ENCODE measurements at places on chromosomes 1 and 21.

GRCh38 chr1:150561254-150561973, 12.2 kb downstream of the ADAMTSL4 start:
- peak; percentile 97 for DNase-seq

DNA sequence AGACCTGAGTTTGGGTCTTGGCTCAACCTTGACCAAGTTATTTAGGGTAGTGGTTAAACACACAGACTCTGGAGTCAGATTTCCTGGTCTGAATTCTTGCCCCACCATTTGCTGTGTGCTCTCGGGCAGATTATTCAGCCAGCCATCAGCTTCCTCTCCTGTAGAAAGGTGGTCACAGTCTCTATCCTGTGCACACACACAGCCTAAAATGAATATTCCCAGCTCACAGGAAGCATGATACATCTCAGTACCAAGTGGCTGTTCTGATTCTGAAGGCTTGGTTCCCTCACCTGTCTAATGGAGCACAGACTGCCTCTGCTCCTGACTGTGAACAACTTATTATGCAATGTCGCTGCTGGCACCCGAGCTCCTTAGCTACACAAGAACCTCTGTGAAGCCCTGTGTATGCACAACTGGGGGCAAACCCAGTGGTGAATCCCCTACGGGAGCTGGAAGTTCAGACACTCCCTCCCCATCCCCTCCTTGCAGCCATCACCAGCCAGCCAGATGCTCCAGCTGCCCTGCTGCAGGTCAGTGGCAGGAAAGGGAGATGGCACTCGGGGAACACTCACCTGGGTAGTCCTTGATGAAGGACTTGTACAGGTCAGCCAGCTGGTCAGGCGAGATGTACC, 13.7 kb downstream of the ENO1 start:
- DNase-seq = no peak

DNA sequence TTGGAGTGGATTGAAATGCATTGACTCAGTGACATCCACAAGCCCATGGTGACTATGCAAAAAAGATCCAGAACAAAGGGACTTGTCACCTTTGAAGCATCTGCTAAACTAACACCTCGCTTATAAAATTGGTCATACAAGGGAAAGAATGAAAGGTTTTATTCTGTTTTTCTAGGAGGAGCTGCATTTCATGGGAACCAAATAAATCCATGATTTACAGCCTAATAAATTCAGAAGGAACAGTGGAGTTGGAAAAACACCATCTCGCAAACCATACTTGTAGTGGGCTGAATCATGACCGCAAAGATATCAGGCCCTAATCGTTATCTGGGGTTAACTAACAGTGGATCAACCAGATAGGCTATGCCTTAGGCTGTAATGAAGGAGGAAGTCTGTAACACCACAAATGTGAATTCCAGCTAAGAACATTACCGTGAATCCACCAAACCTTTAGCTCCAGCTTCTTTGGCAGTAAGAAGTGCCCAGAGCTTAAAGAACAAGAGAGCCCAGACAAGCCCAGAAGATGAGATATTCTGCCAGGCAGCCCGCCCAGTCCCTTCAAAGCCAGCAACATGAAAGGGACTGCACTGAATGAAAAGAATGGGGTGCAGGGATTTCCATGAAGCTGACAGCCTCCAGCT, 27.4 kb downstream of the RSPH1 start:
- no peak for DNase-seq

- no peak for DNase-seq
Observed at GRCh38 chr1:221641811-221642210, 100.1 kb downstream of the DUSP10 start.

- no peak for DNase-seq
Observed at GRCh38 chr1:181091309-181092040, 3.0 kb downstream of the IER5 start.

- DNase-seq = no peak
Observed at GRCh38 chr1:198549866-198550265, 9.4 kb upstream of the ATP6V1G3 start.

DNA sequence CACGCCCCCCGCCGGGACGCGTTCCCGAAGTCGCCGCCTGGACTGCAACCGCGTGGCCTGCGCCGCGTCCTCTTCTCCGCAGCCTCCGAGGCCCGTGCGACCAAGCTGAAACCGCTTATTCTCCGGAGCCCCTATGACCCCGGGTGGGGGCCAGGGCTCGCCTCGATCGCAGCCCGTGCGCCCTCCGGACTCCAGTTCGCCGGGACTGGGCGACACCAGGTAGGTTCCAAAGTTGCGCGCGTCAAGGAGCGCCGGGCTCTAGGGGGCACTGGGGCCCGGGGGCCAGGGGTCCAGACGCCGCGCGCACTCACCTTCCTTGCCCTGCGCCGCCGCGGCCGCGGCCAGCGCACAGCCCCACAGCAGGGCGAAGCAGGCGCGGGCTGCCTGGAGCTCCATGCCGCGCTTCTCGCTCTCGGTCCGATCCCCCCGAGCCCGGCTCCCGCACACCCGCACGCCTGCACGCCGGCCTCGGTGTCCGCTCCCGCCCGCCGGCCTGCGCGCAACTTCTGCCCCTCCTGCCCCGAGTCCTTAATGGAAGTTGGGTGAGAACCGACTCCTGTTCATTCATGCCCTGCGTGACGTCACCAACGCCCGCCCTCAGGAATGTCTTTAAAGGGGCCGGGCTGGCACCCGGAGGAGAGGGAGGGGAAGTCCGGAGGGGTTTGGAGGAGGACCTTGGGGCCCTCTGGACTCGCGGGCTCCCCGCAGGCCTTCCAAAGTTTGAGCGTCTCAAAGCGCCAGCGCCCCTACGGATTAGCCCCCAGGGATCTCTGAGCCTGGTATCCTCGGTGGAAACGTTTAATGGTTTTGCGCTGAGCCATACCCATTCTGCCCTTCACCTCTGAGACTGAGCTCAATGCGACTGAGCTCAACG, at the start of gene EPHA2:
EPHA2 (minus strand) TSS at position 533 of the 874 bp plus-strand sequence; CDS start at position 396, 137 bp downstream.
- DNase-seq = peak; percentile 94

GRCh38 chr1:31570228-31570627, 6.1 kb upstream of the TINAGL1 start:
- no peak for DNase-seq

- peak; percentile 12 for DNase-seq
Observed at GRCh38 chr1:109775398-109775797, 11.7 kb upstream of the EPS8L3 start.

DNA sequence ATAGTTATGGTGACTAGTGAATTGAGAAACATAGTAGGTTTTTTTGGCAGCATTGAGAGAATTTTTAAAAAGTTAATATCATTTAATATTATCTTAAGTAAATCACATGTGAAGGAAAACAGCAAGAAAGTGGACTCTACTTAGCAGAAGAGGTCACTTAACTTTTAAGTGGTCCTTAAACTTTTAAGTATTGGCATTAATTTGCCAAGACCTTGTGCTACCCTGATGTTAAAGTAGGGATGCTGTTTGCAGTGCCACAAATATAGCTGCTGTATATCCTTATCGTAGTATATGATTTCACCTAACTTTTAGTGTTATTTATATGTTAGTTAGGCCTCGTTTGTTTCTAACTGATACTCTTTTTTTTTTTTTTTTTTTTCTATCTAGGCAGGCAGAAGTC, 40.2 kb downstream of the SMG7 start:
- no peak for DNase-seq
